ENCODE measurements at places on chromosomes 3 and 15.

GRCh38 chr3:54026543-54026942 lies 95.8 kb upstream of the CACNA2D3 start:
- no peak for DNase-seq

DNA sequence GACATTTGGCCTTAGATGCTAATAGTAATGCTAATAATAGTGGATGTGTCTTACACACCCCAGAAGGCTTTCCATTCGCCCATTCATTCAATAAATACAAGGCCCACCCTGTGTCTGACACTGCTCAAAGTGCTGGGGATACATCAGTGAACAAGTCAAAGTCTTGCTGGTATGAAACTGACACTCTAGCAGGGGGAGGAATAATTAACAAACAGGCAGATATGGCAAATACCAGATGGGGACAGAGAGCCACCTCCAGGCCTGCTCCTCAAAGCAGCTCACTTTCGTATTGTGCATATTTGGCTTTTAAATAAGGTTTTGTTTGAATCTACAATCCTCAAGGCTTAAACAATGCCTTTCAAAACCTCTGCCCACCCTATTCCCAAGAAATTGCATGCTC lies 28.3 kb upstream of the LYZL4 start:
- DNase-seq = no peak

GRCh38 chr15:99104788-99105513 lies at the start of gene SYNM:
SYNM (plus strand) TSS chr15:99105080; CDS start chr15:99105200, 120 bp downstream.
- DNase-seq = no peak

DNA sequence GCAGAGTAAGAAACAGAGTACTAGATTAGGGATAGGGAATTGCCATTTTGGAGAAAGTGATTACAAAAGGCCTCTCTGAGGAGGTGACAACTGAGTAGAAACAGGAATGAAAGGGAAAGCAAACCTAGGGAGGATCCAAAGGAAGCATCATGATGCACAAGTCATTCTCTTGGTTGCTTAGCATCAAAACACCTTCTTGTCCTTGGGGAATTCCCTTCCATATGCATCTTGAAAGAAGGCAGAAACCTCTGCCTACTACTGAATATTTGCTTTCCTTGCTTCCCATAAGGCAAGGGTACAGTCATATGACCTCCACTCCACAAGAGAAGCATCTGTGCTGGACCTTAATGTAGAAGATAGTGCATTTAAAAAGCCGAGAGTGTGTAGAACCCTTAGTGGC lies 24.1 kb downstream of the GABPB1 start:
- no peak for DNase-seq

DNA sequence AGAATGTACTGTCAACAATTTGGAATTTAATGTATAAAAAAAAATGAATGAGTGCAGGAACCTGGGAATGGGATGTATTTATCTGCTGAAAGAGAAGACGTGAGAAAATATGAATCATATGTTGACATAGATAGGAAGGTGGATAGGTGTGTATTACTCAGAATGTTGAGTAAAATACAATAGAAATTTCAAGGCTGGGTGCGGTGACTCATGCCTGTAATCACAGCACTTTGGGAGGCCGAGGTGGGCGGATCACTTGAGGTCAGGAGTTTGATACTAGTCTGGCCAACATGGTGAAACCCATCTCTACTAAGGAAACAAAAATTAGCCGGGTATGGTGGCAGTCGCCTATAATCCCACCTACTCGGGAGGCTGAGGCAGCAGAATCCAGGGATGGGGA lies 202.8 kb downstream of the CADM2 start:
- no peak for DNase-seq

DNA sequence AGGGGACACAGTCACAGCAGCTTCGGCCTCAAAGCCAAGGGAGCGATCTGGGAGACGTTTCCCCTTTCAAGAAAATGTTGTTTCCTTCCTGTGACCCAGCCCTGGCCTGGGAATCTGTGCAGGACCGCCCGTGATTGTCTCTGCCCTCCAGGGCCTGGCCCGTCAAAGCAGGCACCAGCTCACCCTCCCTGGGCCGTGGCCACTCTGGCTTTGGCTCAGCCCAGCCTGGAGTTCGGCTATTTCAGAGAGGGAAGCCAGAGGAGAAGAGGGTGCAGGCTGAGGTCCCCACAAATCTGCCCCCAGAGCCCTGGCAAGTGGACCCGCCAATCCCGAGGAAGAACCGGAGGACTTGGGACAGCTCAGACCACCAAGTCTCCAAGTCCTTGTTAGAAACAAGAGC lies 12.7 kb downstream of the GATA2 start:
- no peak for DNase-seq

DNA sequence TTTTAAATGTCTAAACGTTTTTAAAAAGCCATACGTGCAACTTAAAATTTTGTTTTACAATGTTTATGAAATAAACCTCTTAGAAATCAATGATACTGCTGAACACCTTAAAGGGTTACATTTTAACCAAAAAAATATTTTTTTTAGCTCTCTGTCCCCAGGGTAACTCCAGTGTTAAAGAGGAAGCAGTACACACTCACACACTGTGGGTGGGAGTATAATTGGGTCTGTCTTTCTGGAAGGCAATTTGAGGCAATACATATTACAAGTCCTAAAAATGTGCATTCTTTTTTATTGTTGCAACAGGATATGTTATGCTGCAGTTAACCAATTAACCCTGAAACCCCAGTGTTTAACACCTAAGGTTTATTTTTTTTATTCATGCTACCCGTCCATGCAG lies 34.1 kb downstream of the WHAMM start:
- no peak for DNase-seq

- no peak for DNase-seq
Measured at GRCh38 chr3:116322750-116323375, 122.4 kb downstream of the LSAMP start.

- no peak for DNase-seq
Measured at GRCh38 chr15:27884726-27885125, 214.4 kb downstream of the OCA2 start.

DNA sequence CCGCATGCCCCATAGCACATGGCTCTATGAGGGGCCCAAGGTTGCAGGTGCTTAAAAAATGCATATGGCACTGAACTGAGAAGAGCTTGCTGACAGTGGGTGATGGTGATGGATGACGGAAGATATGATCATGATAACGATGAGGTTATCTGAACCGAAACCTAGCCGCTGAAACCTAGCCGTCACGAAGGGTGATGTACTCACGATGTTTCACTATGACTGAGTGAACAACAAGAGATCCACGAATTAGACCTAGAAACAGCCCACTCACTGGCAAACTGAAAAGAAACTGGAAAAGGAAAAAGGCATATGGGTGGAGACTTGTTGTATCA lies 57.6 kb upstream of the BCL6 start:
- DNase-seq = no peak

DNA sequence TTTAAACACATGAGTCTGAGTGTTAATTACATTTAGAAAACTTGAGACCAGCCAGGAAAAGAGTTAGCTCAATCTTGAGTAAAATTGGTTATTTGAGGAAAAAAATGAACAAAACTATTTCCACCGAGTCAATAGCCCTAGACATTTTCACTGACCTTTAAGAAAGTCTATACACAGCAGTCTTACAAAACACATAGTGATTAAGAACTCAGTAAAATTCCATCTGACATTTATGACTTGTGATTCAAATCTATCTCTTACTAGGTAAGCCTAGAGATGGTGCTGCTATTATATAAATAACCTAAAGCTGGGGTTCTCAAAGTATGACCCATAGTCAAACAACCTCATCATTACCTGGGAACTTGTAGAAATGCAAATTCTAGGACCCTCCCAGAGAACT lies 109.1 kb upstream of the COL8A1 start:
- DNase-seq = no peak

DNA sequence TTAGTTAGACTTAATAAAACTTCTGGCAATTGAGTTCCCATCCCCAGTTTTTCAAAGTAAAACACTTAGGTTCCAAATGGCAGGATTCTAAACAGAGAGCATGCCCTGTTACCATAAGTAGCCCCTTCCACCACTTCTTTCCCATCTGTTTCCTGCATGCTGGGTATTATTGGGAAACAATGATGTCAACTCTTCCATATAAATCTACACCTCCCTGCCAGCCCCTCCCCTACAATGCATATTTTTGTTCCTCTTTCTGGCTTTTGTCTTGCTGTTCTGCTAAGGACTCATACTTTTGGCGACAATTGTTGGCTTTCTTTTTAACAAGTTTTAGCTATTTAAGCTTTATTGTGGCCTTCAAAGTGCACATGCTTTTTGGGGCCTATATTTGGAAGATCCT lies 11.1 kb downstream of the ARHGAP31 start:
- DNase-seq = no peak

GRCh38 chr3:132083583-132084279 lies 48.9 kb upstream of the CPNE4 start:
- no peak for DNase-seq

DNA sequence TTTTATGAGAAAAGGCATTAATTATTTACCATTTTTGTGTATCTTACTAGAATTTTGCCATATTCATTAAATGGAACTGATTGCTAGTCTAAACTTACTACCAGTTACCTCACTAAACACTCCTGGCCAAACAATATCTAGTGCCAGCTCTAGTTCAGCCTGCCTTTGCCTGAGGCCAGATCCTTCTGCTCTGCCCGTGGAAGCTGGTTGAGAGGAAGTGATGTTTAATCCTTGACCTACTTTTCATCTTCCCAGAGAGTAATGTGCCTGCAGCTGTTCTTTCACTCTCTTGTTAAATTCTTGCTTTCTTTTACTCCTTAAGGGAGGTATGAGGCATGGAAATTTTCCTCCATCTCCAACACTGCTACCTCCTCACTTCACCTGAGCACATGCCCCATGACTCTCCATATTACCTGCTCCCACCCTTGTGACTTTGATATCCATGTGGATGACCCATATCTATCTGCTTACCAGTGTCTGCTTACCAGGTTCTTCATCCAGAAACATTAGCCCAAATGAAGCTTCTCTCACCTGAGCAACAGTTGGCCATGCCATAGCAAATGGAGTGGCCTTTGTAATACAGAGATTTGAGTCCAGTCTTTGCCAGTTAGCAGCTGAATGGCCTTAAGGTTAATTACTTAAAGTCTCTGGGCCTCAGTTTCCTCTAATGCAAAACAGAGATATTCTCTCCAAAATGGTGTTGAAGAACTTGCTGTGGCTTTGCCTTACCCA lies 53.4 kb downstream of the UBE2E1 start:
- no peak for DNase-seq

GRCh38 chr15:93523481-93523880 lies 434.5 kb upstream of the RGMA start:
- DNase-seq = no peak

- DNase-seq = no peak
Measured at GRCh38 chr15:36373550-36373949, 205.9 kb upstream of the CDIN1 start.

DNA sequence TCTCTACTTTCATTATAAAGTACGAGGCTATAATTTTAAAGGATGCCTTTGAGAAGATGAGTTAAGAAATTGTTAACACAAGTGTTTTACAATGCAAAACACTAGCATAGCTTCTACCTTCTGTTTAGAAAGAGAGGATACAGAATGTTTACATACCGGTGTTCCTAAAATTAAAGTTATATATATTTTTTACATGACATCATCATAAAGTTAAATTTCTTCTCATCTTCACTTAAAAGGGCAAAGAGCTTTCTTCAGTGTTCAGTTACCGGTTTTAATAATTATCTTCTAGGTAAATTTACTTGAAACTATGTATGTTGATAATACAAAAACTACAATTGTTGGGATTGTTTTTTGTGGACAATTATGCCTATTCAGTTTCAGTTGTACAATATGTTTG lies 32.7 kb upstream of the TM2D3 start:
- no peak for DNase-seq

DNA sequence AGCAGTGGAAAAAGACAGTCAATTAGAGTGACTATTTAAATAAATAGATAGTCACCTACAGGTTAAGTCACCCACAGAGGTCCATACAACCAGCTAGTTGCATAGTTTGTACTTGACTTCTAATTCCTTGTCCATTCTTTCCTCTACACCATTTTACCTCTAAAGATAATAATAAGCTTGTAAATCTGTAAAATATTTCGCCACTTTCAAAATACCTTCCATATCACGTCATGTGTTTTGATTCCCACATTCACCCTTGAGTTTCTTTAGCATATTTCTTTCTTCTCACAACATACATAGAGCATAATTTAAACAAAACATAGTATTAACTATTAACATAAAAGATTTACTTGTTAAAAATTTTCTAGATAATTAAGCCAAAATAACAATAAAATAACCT lies 689.6 kb downstream of the MECOM start:
- DNase-seq = no peak

- no peak for DNase-seq
Measured at GRCh38 chr15:49901996-49902684, 216.9 kb downstream of the ATP8B4 start.

- DNase-seq = no peak
Measured at GRCh38 chr3:86388820-86389219, 602.1 kb downstream of the VGLL3 start.

DNA sequence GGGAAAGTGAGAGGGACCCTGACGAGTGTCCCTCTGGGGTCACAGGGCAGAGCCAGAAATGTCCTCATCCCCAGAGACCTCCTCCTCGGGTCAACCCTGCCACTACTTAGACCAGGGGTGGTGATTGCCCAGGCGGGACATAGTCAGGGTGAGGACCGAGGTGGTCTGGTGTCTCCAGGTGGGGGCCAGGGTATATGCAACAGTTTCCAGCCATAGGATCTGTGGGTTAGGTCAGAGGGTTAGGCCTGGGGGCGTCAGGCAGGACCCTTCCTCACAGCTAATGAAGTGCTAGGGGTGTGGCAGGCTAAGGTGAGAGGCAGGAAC lies 22.3 kb upstream of the FBLN2 start:
- DNase-seq = no peak

DNA sequence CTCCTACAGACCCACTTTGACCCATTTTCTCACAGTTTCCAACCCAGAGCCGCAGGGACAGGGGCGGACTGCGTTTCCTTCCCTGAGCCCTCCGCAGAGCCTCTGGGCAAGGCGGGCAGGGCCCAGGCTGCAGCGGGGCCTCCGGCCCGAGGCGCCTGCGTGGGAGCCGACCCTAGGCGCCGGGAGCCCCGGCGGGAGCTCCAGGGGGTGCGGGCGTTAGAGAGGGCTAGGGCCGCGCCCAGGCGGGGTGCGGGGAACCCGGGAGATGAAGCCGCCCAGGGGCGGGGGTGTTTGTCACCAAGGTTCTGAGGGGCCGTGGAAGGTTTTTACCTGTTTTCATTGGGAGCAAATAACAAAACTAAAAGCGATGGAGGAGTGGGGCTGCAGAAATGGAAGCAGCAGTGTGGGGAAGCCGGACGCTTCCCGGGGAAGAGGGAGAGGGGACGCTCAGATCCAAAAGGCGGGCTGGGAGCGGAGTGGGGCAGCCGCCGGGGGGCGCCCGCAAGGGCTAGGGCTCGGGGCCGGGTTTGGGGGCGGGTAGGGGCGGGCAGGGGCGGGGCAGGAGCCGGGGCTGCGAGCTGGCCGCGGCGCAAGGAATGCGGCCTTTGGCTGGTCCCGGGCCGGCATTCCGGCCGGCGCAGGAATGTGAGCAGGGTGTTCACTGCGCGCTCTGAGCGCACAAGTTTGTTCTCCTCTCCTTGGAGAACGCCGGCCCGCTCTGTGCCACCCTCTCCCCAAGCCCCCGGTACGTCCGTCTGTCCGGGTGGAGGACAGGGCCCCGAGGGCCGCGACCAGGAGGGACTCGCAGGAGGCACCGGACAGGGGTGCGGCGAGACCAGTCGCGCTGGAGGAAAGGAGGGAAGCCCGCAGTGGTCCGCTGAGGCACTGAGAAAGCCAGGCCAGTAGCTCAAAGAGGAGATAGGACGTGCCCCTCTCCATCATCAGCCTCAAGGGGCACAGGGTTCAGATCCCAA lies 61.1 kb downstream of the AMOTL2 start:
- no peak for DNase-seq

GRCh38 chr3:150639262-150639661 lies 36.1 kb downstream of the SELENOT start:
- DNase-seq = no peak

Data from stimulated activated CD8-positive, alpha-beta memory T cell treated with anti-CD3 and anti-CD28 coated beads, Interleukin-2, amount 100 ng/mL, for 1 hour (primary cell).